ENCODE measurements at places on chromosomes 2 and 18.

DNA sequence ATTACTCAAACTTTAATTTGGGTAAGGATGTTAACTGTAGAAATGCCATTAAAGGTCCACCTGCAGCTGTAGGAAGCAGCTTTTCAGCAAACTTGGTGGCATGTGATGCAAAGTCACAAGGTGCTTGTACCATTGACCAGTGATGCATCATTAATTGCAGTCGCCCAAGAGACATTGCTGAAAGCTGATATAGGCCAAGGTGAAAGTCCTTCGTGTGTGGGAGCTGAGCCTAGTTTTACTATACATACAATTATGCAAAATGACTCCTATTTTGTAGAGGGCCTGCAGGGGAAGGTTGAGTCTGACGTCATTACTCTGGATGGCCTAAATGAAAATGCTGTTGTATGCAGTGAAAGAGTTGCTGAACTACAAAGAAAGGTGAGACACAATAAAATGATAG lies 40.5 kb downstream of the ALMS1 start:
- DNase-seq, result no peak

DNA sequence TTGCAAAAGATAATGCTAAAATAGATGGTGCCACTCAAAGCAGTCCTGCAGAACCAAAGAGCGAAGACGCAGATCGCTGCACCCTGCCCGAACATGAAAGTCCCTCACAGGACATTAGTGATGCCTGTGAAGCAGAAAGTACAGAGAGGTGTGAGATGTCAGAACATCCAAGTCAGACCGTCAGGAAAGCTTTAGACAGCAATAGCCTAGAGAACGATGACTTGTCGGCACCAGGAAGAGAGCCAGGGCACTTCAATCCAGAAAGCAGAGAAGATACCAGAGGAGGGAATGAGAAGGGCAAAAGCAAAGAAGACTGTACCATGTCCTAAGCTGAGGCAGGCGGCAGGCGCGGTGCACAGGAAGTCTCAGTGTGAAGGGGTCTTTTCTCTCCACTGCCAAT lies 34.8 kb upstream of the RBM44 start:
- DNase-seq, result no peak

GRCh38 chr2:191321861-191322662 lies 76.9 kb downstream of the MYO1B start:
- no peak for DNase-seq

GRCh38 chr2:156112323-156112722 lies 220.2 kb downstream of the NR4A2 start:
- DNase-seq, result no peak

DNA sequence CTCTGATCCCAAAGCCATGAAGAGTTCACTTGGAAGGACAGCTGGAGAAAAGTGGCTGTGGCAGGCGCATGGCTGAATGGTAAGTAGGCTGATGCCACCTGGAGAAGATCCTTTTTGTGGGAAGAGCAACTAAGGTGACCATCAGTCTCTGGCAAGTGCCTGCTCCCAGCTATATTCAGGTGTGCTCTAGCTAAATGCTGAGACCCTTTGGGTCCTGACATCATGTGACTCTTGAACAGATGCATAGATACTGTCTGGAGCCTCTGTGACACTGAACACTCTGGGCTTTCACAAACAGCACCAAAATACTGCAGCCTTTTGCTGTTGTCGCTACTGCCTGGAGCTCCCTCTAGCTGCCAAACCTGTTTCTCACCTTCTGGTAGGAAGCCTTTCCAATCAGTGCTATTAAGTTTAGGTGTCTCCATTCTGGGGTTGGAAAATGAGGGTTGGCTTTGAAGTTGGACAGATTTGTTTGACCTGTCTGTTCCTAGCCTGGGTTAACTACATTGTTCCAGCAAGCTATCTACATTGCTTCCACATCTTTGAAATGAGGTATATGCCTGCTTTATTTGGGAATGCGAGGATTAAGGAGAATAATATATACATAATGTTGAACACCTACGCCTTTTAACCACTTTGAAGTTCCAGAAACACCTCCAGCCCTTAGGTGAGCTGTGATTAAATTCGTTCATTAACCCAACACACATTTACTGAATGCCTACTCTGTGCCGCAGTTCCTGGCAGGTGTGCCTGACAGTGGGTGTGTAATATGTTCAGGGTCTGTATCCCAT lies 3.1 kb downstream of the EGR4 start:
- DNase-seq, result peak; percentile 24

GRCh38 chr2:226023383-226023782 lies 623.9 kb downstream of the NYAP2 start:
- DNase-seq, result no peak

DNA sequence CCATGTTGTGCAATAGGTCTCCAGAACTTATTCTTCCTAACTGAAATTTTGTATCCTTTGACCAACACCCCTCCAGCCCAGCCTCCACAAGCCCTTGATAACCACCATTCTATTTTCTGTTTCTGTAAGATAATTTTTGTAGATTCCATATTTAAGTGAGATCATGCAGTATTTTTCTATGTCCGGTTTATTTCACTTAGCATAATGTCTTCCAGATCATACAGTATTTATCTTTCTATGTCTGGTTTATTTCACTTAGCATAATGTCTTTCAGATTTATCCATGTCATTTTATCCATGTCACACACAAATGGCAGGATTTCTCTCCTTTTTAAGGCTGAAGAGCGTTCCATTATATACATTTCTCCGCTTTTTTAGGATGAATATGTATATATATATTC lies 24.4 kb upstream of the ONECUT2 start:
- DNase-seq, result no peak

GRCh38 chr2:206693399-206694137 lies 24.6 kb downstream of the DYTN start:
- DNase-seq, result no peak

GRCh38 chr2:144254342-144255235 lies 265.3 kb downstream of the ZEB2 start:
- DNase-seq, result no peak

- DNase-seq, result no peak
Observed at GRCh38 chr2:217325251-217325650, 465.4 kb upstream of the TNP1 start.

- DNase-seq, result no peak
Observed at GRCh38 chr2:160555420-160556071, 61.9 kb upstream of the RBMS1 start.

DNA sequence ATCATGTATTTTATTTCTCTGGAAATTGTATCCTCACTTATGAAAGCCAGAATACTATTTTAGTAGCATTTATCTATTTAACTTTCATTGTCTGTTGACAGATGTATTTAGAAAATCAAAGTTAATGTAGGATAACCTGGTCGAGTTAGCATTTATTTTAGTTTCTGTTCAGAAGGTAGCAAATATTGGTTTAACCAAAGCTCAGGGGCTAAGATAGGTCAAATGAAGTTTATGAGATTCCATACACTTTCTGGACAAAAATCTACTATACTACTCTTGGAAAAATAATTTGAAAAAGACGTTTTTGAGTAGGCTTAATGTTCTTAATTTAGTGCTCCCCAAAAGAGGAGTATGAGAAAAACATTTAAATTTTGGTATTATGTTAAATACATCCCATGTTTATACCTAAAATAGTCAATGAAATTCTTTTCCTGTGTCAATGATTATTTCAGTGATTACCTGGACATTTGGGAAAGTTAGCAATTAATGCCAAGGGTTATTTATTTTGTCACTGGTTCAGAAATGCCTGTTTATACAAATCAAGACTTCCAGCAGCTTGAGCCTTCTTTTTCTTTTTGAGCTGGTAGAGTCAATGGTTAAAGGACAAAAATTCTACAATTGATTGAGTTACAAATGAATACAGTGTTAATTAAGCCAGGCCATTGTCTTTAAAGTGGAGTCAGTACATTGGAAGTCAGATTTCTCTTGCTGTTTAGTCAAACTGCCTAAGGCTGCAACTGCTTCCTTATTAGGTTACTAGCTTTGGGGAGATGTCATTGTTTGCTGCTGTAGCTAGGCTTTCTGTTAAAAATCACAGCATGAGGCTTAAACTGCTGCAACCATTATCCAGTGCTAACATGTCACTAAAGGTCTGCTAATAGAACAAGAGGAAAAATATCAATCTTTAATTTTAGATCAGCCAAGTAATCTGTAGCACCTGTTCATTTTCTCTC lies 182.3 kb downstream of the CAMKMT start:
- DNase-seq, result no peak

GRCh38 chr2:238563551-238563950 lies 136.8 kb downstream of the ASB1 start:
- DNase-seq, result no peak

DNA sequence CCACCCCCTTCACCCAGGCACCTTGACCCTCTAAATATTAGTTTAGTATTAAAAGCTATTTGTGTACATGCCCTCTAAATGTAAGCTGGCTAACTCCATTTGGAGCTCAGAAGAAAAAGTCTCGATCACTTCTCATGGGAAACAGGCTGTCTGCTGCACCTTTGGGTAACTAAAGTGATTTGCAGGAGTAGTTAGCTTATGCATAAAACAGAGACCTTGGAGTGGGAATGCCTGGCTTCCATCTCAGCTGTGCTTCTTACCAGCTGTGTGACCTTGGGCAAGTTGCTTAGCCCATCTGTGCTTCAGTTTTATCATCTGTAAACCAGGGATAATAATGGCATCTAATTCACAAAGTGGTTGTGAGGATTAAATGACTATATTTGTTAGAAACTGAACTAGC lies 29.9 kb downstream of the IGFBP2 start:
- no peak for DNase-seq

GRCh38 chr2:23655934-23656596 lies 270.9 kb downstream of the ATAD2B start:
- no peak for DNase-seq

- DNase-seq, result no peak
Observed at GRCh38 chr2:231924889-231925275, 1.3 kb downstream of the NPPC start.

- no peak for DNase-seq
Observed at GRCh38 chr2:232315923-232316299, 62.6 kb upstream of the ALPP start.

DNA sequence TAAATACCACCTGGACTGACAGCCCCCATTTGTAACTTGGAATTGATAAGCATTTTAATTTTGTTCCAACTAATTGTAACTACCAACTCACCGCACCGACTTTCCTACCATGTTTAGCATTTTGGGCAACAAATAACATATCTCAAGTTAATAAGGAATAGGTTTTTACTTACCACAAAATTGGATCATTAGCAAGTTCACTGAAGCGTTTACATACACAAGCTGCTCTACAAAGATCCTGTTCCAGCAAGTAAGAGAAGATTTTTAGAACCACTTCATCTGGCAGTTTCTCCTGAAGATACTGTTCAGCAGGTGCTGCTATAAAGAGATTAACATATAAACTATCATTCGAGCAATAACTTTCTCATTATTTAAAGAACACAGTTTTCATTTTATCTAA lies 55.7 kb downstream of the MSH6 start:
- no peak for DNase-seq

DNA sequence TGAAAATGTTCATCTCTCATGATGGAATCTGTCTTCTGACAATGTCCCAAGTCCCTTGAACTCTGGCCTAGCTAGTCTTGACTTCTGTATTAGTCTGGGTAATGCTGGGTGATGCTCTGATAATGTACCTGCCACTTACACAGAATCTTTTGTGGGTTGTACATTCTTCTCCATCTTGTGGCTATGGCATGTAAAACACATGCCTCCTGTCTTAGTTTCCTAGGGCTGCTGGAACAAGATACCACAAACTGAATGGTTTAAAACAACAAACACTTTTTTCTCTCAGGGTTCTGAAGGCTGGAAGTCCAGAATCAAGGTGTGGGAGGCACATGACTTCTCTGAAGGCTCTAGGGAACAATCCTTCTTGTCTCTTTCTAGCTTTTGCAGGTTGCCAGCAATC lies 57.1 kb downstream of the RAPGEF4 start:
- no peak for DNase-seq

GRCh38 chr2:152497481-152498052 lies 162.6 kb downstream of the FMNL2 start:
- DNase-seq, result no peak

DNA sequence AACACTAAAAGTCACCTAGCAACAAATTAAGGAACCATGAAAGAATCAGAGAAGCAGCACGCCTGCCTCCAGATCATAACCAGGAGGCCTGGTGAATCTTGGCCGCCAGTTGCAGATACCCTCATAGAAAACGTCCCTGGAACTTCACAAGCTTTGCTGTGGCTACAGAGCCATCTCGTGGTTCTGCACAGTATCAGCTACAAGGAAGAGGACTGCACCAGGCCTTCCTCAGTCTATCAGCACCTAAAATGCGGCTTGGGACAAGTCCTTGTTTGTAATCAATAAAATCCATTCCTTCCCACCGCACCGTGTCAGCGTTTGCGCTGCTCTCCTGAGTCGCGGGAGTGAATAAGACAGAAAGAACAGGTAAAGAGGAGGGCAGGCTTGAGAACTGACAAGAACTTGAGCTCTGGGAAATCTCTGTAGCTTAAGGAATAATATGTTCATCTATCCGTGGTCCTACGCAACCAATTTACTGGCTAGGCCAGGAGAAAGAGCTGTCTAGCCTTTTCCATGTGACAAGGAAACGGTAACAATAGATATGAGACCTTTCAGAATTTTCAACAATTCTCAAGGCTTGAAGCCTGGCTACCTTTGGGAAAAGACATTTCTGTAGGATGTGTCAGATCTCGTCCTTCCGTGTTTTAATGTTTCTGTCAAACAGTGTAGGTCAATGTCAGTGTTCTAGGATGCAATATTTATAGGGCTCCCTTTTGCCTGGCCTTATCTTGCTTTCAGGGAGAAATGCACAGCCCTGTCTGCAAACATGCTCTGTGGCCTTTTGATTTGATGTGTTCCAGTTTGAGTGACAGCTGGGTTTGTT lies 128.5 kb upstream of the RAB12 start:
- DNase-seq, result no peak

DNA sequence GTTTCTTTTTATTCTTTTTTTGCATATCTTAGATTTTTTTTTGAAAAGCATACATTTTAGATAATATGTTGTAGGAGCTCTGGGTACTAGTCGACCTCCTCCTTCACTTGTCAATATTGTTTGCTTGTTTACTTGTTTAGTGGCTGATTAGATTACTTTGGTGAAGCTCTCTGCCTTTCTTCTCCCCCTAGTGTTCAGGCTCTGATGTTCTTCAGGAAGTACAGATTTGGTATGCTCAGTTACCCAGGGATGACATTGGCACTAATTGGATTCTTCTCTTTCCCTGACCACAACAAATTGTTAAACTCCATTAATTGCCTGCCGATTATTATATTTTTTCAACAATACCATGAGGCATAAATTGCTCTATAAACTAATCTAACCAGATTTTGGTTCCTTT lies 491.2 kb downstream of the SUCLG1 start:
- no peak for DNase-seq

GRCh38 chr2:201223089-201224073 lies 37.0 kb upstream of the CASP8 start:
- DNase-seq, result no peak
